ENCODE measurements at places on chromosomes 2 and 18. TPM values are rescaled to one million over a fixed set of nuclear protein-coding genes. Genes with fewer than 3 reads are reported as not detected.

DNA sequence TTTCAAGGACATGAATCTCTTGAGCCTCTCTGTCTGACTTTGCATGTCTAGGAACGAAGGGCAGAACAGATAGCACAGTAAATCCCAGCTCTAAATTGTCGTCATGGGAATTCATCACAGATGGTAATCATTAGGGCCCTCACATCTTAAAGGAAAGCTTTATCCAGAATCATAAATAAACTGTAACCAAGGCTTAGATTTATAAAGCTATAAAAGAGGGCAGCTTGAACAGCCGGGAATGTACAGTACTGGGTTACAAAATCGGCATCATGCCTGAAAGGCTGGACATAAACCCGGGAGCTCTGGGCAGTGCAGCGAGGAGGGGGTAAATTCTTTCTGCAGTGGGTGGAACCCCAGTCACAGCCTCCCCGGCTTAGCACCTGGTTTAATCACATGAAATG is 144.4 kb downstream of the GFPT1 start:
- DNase-seq: no peak

DNA sequence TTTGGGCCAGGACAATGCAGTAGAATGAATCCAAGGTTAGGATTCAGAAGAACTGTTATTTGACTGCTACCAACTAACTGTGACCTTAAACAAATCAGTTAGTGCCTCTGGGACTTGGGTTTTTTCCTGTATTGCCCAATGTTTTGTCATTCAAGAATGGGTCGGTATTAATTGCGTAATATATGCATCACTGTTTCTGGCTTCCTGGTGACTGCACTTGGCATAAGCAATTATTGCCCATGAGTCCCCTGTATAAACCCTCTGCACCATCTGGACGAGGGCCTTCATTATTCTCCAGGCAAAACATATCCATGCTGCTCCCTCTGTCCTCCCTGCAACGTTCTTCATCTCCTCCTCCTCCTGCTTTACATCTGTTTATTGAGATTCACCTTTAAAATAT is 255.8 kb upstream of the LRRTM1 start:
- no peak for DNase-seq

GRCh38 chr2:189661957-189662321 is 680 bp downstream of the ASNSD1 start:
- no peak for DNase-seq

DNA sequence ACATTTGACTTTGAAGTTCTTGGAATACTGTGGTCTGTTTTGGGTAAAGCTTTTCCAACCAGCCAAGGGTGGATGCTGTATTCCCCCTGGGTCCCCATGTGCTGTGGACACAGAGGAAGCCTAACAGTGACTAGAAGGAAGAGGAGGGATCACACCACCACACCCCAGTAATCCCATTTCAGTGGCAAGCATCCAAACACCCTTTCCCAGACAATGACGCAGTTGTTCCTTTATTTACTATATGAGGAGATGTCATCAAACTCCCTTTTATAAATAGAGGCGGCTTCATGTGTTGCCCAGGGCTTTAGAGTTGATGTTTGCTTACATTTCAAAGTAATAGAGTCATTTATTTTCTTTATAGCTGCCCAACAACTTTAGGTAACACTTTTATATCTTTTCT is 959.4 kb upstream of the GYPC start:
- DNase-seq: no peak

- DNase-seq: no peak
Measured at GRCh38 chr2:104583811-104584210, 270.1 kb upstream of the POU3F3 start.

DNA sequence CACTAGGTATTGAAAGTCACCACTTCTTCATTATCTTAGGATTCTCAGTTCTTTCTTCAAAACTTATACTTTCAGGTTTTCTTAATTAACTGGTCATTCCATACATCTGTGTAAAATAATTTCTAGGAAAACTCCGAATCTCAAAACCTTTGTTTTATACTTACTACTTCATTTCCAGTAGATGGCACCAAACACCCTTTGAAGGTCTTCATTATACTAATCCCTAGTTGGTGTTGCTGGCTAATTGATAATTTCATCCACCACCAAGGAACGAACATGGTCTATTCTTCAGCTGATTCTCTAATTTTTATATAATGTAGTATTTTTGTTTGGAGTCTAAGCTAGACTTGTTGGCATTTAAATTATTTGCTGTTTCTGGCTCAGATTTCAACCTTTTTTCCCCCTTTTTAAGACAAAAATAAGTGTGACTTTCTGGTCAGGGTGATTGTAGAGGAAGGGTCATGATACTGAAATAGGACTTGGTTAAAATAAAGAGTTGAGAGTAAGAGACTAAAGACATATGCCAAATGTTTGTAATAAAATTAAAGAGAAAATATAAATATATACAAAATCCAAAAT is 2.8 kb upstream of the MXD1 start:
- no peak for DNase-seq

- no peak for DNase-seq
Measured at GRCh38 chr18:1075322-1075721, 170.7 kb downstream of the ADCYAP1 start.

DNA sequence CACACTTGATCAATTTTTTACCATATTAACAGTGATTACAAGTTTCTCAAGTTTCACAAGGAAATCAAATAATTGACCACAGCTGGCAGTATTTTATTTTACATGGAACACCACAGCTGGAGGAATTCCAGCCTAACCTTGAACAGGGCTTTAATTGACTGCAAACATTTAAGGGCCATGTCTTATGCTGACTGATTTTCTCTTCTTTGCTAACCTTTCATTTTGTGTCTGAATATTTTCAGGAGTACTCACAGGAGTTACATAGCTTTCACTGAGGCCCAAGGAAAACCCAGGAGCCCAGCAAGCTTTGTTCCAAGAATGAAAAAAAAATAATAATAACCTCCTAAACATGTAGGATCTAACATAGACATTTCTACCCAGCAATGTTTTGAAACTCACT is 49.6 kb downstream of the FRZB start:
- DNase-seq: no peak

DNA sequence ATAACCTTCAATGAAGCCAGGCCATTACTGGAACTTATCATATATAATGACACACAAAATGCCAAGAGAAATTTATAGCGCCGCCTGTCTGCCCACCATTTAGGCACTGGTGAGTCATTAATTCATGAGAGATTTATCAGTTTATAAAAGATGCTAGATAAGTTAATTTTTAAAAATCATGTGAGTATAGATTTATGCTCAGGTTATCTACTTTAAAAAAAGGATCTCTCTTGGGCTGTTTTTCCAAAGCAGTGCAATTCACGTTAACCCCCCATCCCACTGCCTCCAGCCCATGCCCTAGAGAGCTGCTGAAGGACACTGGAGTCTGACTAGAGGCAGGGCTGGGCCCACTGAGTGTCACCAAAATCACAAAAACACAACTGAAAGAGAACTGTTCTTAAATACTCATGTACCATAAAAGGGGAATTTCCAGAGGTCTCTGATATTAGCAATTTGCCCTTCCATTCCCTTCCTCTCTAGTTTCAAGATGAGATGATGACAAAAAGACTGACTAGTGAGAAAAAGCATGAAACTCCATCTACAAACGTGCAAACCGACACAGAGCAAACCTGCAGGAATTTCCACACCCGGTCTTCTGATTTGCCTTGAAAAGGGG is 160.8 kb downstream of the BCL2 start:
- DNase-seq: no peak

DNA sequence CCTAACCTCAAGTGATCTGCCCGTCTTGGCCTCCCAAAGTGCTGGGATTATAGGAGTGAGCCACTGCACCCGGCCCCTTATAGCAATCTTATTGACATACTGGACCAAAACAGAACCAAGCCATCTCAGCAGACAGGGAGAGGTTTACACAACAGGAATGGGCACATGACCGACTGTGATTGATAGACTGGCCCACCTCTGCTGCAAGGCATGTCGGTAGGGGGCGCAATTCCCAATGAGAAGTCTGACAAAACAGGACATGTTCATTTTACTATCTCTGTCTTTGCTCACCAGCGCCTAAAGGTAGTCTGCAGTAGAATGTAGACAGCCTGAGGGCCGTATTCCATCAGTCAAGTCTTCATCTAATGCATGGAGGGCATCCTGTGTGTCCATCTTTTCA is 2.0 kb downstream of the LYPD6B start:
- DNase-seq: no peak

- DNase-seq: no peak
Measured at GRCh38 chr2:239583171-239583878, 182.5 kb upstream of the HDAC4 start.

- no peak for DNase-seq
Measured at GRCh38 chr2:60447943-60448342, 105.5 kb downstream of the BCL11A start.

- no peak for DNase-seq
Measured at GRCh38 chr2:58803192-58803591, 562.1 kb upstream of the FANCL start.

GRCh38 chr18:55523001-55523400 is 65.0 kb downstream of the TCF4 start:
- DNase-seq: no peak

DNA sequence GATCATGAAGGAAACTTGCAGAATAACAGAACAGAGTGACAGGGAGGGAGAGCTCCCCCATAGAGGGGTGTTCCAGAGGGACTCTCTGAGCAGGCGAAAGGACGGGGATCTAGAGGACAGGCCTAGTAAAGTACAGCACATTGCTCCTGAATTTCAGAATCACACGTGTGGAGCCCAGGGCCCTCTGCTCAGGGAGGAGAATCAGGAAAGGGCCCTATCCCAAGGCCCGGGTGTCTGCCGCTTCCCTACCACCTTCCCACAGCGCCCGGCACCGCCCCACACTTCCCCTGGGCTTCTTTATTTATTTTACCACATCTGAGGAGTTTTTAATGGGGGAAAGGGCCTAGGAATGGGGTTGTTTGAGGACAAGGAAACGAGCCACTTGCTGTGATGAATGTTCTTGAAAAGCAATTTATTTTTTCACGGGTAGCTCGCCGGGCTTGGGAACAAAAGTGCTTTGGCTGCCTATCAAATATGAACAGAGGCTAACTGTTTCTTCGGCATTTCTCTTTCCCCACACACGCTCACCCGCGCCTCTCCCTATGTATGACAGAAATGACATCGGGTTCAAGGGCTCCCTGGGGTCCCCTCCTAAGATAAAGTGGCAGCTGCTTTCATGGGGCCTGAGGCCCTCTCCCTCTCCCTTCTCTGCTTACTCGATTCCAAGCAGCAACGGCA is 79.3 kb upstream of the GLI2 start:
- no peak for DNase-seq

DNA sequence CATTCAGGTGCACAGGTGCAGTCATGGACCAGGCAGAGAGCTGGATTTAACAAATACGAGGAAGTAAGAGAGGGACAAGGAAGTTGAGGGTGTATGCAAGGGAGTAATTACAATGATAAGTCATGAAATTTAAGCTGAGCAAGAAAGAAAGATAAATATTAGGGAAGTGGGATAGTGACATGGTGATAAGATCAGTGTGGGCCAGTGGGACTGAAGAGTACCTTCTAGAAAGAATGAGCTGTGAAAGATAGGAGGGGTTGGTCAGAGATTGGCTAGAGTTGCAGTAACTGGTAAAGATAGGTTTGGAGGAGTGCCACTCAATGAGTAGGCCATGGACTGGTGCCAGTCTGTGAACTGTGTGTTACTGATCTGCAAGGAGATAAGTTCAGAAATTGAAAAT is 200.8 kb upstream of the SIX3 start:
- DNase-seq: no peak

GRCh38 chr2:96116424-96116878 is at the start of gene ADRA2B:
ADRA2B (minus strand) TSS chr2:96116571; CDS start chr2:96116149, 422 bp downstream.
- DNase-seq: no peak

DNA sequence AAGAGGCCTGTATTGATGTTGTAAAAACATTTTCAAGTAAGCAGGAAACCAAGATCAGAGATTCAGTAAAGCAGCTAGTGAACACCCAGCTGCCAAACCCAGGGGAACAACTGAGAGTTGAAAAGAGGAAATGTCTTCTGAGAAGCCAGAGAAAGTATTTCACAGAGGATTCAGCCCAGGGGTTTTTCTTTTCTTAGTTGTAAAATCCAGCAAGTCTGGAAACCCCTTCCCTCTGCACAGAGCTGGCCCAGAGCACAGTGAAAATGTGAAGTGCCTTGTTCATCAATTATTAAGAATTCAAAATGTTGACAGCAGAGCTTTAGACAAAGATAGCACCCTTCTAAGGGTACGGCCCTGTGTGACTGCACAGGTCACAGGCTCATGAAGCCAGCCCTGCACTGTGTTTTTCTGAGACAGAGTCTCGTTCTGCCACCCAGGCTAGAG is 28.4 kb downstream of the AFF3 start:
- DNase-seq: no peak

DNA sequence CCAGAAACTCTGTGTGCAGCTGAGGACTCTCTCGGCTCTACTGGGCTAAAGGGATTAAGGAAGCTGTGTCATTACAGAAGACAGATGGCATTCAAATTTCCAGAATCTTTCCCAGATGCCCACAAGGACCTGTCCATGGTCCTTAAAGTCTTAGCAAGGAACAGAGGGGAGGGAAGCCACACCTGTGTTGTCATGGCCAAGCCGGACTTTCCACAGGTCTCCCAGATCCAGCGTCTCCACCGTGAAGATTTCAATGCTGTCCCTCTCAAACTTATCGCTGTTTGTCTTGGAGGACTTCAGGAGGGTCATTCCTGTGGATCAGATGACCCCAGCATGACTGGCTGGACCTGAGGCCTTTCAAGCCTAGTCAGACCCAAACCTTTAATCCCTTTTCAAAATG is 114.5 kb downstream of the LOXHD1 start:
- no peak for DNase-seq

DNA sequence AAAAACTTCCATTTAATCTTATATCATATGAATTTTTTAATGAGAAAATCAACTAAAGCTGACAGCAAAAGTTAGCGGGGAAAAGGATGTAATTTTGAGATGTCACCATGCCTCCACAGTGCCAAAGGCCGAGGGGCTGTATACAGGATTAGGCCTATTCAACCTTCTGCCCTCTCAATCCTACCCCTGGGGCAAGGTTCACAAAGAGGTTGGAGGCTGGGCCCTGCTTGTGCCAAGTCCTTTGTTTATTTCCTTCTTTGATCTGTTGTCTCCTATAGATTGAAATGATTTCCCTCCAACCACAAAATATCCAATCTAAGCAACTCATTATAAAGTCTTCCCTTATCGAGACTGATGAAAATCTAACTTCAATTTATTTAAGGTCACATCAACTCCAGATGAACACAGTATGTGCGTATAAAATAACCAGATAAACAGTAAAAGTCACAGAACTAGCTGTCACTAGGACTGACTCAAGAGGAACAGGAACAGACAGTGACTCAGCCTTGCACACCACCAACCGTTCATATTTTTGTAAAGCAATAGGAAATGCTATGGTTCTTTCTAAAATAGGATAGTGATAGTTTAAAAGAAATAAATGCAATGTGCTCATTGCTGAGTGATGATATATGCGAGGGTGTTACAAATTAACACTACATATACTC is 95.8 kb downstream of the SLC25A12 start:
- DNase-seq: no peak

The ARHGEF33 gene
- 0.38 TPM for total RNA-seq

The C1GALT1C1L gene
- 0.48 TPM for total RNA-seq

The CGREF1 gene
- total RNA-seq: 0.48 TPM

The CDK5R2 gene
- not detected for total RNA-seq

The DUSP19 gene
- total RNA-seq: 8.6 TPM

The KRTCAP3 gene
- not detected for total RNA-seq

The EVA1A gene
- total RNA-seq: 2.7 TPM

The OSBPL6 gene
- total RNA-seq: 5.5 TPM

The CCDC141 gene
- 162 TPM for total RNA-seq

The NT5C1B gene
- total RNA-seq: not detected
